ENCODE measurements at places on chromosomes 2 and 18.

DNA sequence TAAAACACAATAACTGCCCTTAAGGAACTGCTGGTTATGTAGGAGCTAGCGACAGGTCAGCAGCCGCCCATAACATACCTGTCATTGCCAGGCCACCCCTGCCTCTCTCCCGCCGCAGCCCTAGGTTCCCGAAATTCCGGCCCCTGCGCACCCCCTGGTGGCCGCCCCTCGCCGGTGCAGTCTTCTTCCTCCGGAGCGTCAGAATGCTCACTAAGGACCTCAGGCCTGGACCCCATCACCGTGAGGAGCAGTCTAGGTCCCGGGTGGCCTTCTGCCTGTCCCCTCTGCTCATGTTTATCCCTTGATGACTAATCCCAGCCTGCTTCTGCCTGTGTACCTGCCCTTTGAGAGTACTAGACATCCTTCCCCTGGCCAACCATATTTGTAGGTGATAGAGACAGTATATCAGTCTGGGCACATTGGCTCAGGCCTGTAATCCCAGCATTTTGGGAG lies 115.7 kb upstream of the SLC1A4 start:
- DNase-seq = peak; percentile 59

DNA sequence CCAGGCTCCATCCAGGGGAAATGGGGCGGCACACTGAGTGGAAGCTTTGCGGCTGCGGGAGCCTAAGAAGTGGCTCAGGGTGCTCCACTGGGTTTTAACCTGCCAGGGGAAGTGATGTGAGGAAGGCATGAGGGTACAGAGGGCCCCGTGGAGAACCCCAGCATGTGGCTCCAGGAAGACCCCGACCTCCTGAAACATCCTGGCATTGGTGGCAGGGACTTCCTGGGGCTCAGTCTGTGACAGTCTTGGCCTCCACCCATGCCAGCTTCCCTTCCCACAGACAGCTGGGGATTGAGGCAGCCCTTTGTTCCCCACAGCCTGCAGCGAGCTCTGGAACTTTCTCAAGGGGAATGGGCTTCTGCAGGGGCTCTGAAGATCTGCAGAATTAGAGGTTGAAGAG lies 146.6 kb downstream of the TNS1 start:
- DNase-seq = no peak

GRCh38 chr2:143132355-143132754 lies 3.1 kb downstream of the ARHGAP15 start:
- DNase-seq = no peak

GRCh38 chr2:197958592-197959150 lies 154.3 kb downstream of the PLCL1 start:
- DNase-seq = no peak

DNA sequence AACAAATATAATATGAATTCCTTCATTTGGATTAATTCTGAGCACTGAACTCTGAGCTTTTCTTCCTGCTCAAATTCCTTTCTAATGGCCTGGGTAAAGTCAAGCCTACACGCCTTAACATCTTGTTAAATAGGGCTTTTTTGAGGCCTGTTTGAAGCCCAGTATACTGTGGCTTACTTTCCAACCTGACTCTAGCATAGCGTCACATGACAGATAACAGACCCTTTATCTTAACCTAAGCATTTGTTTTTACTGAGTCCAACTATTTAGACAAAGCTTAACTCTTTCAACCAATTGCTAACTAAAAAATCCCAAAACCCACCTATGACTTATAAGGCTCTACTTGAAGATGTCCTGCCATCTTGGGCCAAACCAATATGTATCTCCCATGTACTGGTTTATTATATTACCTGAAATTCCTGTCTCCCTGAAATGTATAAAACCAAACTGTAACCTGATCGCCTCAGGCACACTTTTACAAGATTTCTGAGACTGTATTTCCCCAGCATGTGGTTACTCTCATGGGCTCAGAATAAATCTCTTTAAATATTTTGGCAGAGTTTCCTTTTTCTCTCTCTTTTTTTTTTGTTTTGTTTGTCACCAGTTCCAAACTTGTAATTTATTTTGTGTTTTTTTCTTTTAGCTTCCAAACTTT lies 271.1 kb upstream of the VWC2L start:
- no peak for DNase-seq

- DNase-seq = no peak
Measured at GRCh38 chr2:120324933-120325332, 21.0 kb upstream of the INHBB start.

All from stimulated activated CD4-positive, alpha-beta T cell treated with anti-CD3 and anti-CD28 coated beads, Interleukin-12 subunit alpha, Interleukin-12 subunit beta, amount 100 ng/mL, for 24 hours (primary cell).